ENCODE measurements at places on chromosomes 2 and 18. TPM values are rescaled to one million over a fixed set of nuclear protein-coding genes. Genes with fewer than 3 reads are reported as not detected.

DNA sequence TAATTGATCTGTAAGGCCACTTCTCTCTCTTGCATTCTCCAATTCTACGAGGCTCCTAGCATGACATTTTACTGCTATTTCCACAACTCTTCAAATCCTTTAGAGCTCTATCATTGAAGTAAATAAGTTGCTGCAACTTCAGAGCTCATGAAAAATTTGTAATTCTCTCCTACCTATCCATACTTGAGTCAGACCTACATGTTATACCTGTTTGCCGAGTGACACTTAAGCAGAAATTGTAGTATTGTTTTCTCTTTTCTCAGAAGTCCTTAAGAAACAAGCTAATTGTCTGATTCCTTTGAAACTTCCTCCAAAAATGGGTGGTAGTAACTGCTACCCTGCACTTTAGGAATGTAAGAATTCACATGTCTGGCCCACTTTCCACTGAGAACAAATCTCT, 26.1 kb downstream of the GALM start:
- no peak for DNase-seq

GRCh38 chr2:70645733-70646419, 92.2 kb upstream of the TGFA start:
- no peak for DNase-seq

DNA sequence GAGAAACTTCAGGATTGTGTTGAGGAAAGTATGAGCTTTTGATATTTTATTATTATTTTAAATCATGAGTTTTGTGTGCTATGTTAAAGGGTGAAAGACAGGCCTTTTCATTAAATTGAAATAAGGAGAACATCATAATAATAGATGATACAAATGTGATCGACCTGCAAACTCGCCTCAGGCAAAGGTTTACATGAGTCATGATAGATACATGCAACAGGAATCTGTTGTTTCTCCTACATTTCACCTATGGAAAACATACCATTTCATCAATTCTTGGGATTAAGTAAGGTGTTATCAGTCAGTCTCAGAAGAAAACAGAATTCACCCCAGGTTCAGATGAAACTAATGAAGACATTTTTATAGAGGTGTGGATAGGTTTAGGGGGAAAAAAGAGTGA, 1992.5 kb upstream of the PIK3C3 start:
- DNase-seq: no peak

EFHD1 gene
- 0.52 TPM for total RNA-seq
